CD4-positive, alpha-beta T cell treated with Interleukin-1 beta for 1 hour (primary cell): ENCODE measurements at places on chromosomes 5 and 9.

GRCh38 chr5:160260881-160261815, 31.8 kb downstream of the FABP6 start:
- DNase-seq: no peak

GRCh38 chr9:34669809-34670562, 7.5 kb upstream of the CCL27 start:
- DNase-seq: no peak

DNA sequence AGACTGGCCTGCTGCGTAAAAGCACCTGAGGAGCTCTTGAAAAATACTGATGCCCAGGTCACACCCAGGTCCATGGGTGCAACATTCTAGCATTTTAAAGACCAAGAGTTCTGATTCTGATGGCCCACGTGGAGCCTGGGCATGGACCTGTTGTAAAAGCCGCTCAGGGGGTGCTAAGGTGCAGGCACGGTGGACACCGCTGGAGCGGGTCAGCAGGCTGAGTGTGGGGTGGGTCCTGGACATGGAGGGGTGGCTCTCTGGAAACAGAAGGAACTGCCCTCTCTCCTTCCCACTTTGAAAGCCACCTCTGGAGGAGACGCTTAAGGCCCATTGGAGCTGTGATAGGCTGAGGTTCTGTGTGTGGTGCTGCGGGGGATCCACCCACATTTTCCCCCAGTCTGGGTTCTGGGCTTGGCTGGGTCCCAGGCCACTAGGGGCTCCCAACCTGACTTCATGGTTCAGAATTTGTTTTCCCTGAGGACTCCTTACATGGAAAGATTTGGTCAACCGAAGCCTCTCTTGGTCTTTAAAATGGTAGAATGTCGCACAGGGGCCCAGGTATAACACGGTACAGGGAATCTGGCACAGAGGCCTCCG, 16.6 kb downstream of the GPRIN1 start:
- DNase-seq: no peak

DNA sequence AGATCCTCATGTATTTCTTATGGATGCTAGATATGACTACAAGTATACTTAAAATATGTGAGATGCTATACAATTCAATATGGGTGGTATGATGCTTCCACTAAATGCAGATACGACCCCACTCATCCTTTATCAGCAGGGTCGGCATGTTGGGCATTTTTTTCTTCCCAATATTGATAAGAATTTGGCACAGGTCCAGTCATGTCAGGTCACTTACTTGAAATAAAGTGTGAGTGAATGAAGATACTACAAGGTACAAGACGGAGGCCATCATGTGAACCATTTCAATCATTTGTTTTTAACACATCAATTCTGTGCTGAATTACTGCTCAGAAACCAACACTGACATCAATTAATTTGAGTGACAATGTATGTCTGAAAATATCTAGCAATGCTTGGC, 146.9 kb upstream of the GNA14 start:
- DNase-seq: no peak

- no peak for DNase-seq
Observed at GRCh38 chr9:437066-437465, 222.4 kb downstream of the DOCK8 start.
